ENCODE measurements at places on chromosomes 2 and 18.
A peak's percentile ranks its signal among the peaks of the same experiment; 100 is the strongest.

GRCh38 chr2:240419723-240420122 lies 15.7 kb upstream of the GPC1 start:
- DNase-seq, result no peak

GRCh38 chr2:68603059-68603458 lies 40.3 kb upstream of the PROKR1 start:
- no peak for DNase-seq

DNA sequence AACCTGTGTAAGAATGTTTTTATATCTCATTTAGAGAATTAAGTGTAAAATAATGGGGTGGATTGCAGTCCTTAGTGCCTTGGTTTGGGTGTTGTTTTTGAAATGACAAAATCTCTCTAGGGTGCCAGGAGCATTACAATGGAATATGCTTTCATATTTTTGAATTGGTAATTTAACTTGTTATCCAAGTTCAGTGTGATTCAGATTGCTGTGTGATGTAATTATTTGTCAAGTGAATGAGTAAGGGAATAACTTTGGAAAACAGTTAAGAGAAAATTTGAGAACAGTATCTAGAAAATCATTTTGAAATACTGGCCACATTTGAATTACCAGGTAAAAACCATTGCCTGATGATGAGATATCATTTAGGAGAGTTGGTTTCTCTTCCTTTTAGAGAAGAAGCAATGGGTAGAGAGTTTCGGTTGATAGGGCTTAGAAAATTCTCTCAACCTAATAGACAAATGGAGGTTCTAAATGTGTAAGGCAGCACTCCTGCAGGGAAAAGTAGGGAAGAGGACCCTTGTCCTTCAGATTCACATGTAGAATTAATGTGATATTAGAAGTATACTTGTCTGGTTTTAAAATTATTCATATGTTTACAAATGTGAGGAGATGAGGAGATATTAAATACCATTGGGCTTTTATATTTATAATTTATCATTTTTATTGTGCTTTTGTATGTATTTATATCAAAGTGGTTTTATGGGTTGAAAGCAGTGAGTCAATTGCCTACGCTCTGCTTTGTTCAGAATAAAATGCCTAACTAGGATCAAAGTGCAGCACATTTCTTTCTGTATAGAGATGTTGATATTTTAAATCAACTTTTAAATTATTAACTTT lies 124.8 kb downstream of the PHLPP1 start:
- DNase-seq, result no peak

GRCh38 chr2:240946654-240947053 lies 40.5 kb downstream of the CROCC2 start:
- DNase-seq, result peak; percentile 47
